ENCODE measurements at places on chromosomes 1 and 21.

DNA sequence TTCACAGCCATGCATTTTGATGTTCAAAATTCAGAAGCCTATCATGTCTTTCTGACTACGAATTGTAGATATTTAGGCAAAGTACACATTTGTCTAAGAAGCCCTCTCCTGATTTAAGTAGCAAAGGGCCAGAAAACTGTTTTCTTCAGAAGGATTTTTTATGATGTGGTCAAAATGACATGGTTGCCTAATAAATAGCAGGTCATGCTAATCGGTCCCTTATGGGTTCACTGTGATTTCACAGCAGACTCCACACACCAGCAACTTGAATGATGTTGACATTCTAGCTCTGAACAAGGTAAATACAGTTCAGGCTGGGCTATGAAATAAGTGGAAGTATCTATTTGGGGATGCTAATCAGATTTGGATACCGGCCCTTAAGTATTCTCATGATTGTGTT lies 178.7 kb upstream of the DPYD start:
- DNase-seq: no peak

- no peak for DNase-seq
Measured at GRCh38 chr1:150553392-150554085, 4.3 kb downstream of the ADAMTSL4 start.

- no peak for DNase-seq
Measured at GRCh38 chr1:112509005-112509659, 367 bp downstream of the WNT2B start.

GRCh38 chr1:33342041-33342723 lies 21.3 kb upstream of the A3GALT2 start:
- peak; percentile 91 for DNase-seq

DNA sequence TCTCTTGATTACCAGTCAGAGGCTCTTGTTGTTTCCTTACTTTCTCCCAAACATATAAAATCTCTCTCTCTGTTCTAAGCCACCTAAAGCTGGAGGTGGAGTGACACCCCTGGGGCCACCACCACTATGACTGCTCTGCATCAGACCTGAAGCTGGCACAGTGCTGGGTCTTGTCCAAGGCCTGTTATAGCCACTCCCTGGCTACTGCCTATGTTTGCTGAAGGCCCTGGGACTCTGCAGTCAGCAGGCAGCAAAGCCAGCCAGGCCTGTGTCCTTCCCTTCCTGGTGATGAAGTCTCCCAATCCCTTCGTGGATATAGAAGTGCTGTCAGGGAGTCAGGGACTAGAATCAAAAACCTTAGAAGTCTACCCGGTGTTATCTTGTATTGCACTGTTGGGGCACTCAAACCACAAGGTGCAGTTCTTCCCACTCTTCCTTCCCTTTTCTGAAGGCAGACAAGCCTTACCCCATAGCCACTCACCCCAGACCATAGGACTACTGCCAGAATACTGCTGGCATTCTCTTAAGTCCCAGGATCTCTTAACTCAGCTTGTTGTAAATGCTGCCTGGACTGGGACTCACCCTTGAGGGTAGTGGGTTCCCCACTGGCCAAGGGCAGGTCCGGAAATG lies 103.1 kb downstream of the RPS6KC1 start:
- DNase-seq: no peak

- no peak for DNase-seq
Measured at GRCh38 chr1:57860325-57860724, 436.5 kb upstream of the DAB1 start.

- DNase-seq: no peak
Measured at GRCh38 chr1:10687251-10687651, 109.2 kb downstream of the CASZ1 start.

- DNase-seq: no peak
Measured at GRCh38 chr1:98119796-98120195, 199.0 kb upstream of the DPYD start.

GRCh38 chr1:65758128-65758527 lies 34.6 kb upstream of the PDE4B start:
- DNase-seq: no peak
